GM06990 (cell line): ENCODE measurements at places on chromosomes 3 and 15.
A peak's percentile ranks its signal among the peaks of the same experiment; 100 is the strongest.

DNA sequence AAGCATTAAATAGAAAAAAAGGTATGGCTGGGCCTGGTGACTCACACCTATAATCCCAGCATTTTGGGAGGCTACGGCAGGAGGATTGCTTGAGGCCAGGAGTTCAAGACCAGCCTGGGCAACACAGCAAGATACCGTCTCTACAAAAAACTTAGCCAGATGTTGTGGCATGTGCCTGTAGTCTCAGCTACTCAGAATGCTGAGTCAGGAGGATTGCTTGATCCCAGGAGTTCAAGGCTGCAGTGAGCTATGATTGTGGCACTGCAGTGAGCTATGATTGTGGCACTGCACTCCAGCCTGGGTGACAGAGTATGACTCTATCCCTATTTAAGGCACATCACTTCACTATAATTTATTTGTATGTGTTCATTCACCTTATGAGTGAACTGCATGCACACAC, 54.3 kb downstream of the SLC4A7 start:
- DNase-seq, result no peak

- no peak for DNase-seq
These were observed 33.7 kb downstream of the DNAH1 start for GRCh38 chr3:52349611-52350395.

DNA sequence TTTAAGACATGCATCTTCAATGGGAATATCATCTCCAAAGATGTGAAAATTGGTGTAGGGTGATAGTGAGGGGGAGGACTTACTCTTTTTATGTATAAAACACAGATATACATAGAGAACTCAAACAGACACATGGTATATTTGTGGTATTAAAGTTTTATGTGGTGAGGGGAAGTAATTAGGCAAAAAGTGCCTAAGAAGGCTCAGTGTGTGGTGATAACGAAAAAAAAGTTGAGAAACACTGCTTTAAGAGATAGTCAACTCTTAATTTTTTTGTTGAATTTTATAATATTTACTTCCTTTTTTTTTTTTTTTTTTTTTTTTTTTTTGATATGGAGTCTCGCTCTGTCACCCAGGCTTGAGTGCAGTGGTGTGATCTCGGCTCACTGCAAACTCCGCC, 174.2 kb upstream of the FRMD4B start:
- no peak for DNase-seq

DNA sequence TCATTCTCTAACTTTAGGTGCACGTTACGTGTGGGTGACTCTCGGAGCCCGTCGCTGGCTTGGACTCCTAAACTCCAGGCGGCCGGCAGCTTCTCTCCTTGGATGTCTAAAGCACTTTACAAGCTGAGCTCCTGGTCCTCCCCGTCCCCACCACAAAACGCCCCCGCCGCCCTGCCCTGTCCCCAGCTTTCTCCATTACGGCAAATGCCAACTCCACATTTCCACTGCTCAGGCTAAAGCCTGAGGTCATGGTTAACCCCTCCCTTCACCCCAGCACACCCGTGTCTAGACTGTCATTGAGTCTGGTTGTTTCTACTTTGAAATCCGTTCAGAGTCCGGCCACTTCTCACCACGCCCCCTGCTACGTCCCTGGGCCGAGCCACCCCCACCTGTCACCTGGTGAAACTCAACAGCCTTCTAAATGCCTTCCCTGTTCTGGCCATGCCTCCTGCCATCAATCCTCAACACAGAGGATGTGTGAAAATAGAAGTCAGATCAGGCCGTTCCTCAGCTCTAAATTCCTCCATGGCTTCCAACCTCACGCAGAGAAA, 8.1 kb upstream of the PCSK6 start:
- DNase-seq, result no peak

GRCh38 chr3:109851854-109852253, 514.5 kb upstream of the DPPA4 start:
- DNase-seq, result no peak

DNA sequence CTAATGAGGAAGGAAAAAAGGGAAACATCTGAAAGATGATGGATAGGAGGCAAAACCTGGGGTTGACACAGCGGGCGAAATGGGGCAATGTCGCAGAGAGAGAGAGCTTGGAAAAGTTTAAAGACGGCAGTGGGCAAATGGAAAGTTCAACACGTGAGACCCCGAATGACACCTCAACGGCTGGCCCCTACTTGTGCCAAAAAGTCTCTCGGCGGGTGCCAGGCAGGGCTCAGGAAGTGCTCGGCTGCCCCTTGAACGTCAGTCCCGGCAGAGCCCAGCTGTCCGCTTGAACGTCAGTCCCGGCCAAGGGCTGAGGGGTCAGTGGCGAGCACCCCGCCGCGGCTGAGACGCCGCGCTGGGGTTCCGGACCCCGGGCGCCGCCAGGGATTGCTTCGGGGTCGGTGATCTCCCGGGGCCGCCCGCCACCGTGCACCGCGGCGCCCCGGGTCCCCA, 658 bp downstream of the EOGT start:
- peak; percentile 59 for DNase-seq

DNA sequence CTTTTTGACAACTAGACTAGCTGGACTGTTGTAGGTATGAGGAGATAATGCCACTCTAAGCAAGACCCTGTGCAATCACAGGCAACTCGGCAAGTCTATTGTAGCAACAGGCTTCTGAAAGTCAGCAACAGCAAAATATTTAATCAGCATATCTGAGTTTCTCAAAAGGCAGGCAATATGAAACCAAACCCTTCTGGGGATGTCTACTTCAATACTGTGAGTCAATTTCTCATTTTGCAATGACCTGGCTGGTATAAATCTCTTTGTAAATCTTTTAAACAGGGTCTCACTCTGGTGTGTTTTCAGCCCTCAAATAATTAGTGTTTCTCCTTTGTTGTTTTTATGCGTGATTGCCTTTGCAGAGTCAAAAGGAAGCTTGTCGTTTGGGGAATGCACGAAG, 1044.5 kb downstream of the NTRK3 start:
- no peak for DNase-seq

DNA sequence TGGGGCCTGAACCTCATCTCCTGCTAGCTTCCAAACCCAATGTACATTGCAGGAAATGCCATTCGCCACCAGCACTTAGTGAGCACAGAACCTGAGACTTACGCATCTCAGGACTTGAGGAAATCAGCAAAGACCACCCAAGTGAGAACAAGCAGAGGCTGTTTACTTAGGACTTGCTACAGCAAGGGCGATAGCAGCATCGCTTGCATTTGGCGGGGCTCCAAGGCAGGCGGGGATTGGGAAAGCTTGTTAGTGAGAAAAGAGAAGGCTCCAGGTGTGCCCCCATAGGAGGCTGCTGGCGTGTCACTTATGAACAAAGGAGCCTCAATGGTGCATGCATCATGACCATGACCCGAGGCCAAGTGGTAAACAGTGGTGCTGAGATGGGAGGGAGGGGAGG, 19.7 kb downstream of the SLC6A20 start:
- DNase-seq, result no peak

- DNase-seq, result no peak
These were observed 495.3 kb upstream of the AGTR1 start for GRCh38 chr3:148202386-148202785.

GRCh38 chr3:133169331-133170068, 131.3 kb downstream of the TMEM108 start:
- DNase-seq, result no peak

DNA sequence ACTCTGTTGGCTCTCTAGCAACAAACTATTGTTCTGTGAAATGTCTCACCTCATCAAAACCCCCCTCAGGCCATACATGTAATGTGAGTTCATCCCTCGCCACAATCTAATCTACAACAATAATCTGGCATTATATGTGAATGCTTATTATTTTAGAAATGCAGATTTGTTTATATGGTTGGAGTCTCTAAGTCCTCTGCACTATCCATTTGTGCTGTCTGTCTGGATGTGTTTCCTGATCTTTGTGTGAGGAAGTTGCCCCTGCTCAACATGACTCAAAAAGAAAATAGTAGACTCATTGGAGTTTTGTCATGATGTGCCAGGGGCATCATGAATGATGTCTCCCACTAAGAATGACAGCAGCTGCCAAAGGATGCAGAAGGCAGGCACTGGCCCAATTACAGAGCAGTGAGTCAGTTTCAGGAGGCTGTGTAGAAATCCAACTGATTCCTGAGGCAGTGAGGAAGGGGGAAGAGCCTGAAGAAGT, 161.6 kb upstream of the PDZRN3 start:
- DNase-seq, result no peak

GRCh38 chr3:135213822-135214221, 418.8 kb downstream of the EPHB1 start:
- DNase-seq, result no peak

DNA sequence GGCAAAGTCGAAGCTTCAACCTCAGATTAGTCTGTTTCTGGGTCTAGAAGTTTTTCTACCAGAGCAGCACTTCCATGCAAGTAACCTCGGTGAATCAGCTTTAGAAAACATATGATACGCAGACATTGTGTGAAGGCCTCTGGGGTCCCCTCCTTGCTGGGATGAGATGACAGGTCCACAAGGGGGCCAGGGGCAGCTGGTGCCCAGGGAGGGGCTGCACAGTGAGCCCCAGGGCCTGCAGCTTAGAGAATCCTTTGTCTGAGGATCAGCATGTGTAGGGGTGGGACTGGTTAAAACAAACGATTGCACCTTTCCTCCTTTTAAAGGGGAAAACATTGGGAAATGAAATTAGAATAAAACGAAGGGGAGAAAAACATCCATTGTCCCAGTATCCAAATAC, 47.5 kb upstream of the TLE3 start:
- no peak for DNase-seq

- DNase-seq, result no peak
These were observed 448.8 kb upstream of the TPRG1 start for GRCh38 chr3:188722963-188723362.

DNA sequence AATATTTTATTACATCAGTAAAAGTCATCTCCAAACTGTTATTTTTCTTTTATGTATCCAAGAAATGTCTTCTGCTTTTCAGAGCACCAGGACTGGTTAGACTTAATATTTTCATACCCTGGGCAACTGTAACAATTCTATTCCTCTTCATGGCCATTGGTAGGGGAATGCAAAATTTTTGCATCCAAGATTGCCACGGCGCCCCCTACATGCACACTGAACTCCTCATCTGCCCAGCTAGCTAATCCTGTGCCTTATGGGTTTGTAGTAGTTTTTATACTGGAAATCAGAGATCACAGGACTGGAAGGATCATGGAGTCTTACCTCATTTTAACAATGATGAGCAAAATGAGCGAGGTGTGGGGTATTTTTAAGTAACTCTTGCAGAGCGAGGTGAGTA, 74.2 kb downstream of the CRTC3 start:
- DNase-seq, result no peak

GRCh38 chr3:37189109-37189508, 14.7 kb upstream of the LRRFIP2 start:
- DNase-seq, result no peak

DNA sequence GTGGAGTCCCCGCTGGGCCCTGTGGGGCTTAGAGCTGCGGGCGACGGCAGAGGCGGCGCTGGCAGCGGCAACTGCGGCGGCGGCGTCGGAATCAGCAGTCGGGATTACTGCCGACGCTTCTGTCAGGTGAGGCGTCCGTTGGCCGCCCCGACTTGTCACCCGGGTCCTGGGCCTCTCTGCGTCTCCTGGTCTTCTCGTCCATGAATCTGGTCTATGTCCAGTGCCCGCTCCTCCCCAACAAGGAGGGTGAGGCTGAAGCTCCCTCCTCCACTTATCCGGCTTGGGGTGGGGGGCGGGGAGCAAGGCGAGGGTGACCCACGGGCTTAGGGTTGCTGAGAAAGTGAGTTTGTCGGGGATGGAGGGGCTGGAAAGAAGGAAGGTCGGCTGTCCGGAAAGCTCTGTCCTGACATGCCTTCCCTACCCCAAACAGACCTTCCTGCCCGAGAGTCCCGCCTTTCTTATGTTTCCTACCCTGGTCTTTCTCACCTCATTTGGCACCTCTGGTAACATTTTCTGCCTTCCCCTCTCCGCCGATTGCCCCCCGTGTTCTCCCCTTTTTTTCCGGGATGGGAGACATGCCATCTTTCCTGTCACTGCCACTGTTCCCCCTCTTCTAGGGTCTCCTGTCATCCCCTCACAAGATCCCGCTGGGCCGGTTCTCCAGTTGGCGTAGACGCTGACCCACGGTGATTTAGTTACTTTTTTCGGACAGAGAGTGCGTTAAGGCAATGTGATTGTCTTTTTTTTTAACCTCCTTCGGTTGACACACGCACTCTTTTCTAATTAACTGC, 520 bp downstream of the ZNF654 start:
- DNase-seq, result no peak

- DNase-seq, result no peak
These were observed 23.5 kb downstream of the B3GALNT1 start for GRCh38 chr3:161081633-161082032.

DNA sequence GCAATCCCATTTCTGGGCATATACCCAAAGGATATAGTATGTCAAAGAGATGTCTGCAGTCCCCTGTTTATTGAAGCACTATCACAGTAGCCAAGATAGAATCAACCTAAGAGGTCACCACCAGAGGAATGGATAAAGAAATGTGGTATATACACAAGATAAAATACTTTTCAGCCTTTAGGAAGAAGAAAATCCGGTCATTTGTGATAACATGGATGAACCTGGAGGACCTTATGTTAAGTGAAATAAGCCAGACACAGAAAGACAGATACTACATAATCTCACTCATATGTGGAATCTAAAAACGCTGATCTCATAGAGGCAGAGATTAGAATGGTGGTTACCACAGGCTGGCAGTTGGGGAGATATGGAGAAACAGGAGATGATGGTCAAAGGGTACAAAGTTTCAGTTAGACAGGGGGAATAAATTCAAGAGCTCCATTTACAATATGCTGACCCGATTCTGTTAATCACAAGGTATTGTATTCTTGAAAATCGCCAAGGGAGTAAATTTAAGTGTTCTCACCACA, 195.8 kb downstream of the MTHFS start:
- no peak for DNase-seq

- no peak for DNase-seq
These were observed 36.3 kb upstream of the MEX3B start for GRCh38 chr15:82081914-82082762.

DNA sequence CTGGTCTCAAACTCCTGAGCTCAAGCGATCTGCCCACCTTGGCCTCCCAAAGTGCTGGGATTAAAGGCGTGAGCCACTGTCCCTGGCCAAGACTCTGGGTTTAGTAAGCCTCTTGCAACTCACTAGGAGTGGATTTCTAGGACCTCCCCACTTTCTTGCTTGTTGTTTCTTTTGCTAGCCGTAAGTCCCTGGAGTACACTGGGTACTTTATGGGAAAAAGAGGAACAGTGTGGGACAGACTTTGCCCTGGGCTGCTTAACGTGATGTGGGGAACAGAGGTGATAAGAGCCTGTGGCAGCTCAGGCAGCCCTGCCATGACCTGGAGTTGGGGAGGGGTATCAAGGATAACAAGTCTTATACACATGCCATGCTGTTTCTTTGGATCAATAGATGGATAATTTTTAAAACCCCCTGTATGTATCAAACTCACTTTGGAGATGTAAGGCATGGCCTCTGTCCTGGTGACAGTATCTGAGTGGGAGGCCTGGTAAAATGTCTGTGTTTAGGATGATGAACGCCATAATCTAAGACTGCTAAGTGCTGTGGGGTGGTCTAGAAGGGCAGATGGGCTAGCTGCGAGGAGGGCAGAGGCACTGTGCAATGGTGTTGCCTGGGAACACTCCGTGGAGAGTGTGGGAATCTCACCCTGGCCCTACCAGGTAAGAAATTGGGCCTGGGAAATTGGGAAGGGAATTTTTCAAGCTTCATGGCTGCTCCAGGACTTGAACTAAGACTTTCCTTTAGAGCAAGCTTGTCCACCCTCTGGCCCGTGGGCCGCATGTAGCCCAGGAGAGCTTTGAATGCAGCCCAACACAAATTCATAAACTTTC, 54.8 kb downstream of the SMAD3 start:
- no peak for DNase-seq
